ENCODE measurements at places on chromosomes 2 and 18. TPM values are rescaled to one million over a fixed set of nuclear protein-coding genes. Genes with fewer than 3 reads are reported as not detected.

DNA sequence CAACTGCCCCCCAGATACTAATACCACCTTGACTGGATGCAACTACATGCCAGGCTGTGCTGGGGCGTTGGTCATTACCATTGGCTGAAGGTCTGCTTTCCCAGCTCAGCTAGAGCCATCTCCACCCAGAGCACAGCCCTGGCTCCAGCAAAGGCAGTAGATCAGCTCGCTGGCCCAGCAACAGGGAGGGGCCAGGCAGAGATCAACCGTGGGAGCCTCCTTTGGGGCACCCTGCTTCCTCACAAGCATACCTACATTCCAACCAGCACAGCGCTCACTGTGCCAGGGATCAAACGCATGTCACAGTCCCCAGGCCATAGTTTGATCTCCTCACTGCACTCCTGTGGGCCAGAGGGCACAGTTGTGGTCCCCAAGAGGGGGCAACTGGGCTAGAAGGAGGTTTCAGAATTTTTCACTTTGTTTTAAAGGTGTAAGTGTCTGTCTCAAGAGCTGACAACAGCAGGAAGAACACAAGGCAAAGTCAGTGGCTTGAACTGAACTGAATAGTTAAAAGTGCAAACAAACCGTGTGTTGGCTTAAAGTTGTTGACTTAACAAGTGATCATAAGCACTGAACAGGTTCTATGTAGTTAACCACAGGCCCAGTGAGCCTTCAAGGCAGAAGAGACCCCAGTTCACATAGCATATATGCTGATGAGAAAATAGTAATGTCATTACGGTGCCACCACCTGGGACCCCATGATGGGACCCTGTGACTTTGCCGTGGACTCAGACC lies 70.1 kb upstream of the BZW1 start:
- H3K4me1 ChIP-seq: no peaks in the 10 kb centered on the region
- no peaks in the 10 kb centered on the region for H3K27me3 ChIP-seq
- no peak overlapping the region for H3K4me3 ChIP-seq
- peak overlapping the region; percentile 36 for H3K27ac ChIP-seq
- no peak for DNase-seq

DNA sequence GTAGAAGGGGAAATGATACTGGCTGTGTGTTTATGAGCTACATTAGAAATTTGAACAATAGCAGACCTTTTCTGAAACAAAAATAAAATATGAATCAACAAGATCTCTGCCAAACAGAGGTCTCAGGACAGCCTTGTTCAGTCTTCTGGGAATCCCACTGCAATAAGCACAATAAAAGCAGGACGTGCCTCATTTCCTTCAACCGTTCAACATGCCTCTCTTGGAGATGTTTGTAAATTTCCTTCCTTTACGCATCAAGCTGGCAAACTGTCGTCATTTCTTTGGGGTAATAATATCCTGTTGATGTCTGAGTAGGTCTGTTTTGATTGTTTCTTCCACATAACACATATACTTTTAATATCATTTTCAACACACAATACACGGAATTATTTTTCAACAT lies 77.2 kb downstream of the TCF4 start:
- H3K27me3 ChIP-seq: no peaks in the 10 kb centered on the region
- no peak for DNase-seq
- H3K4me3 ChIP-seq: peak overlapping the region; percentile 10
- peak overlapping the region; percentile 74 for H3K27ac ChIP-seq
- H3K36me3 ChIP-seq: no peaks in the 10 kb centered on the region

GRCh38 chr2:150644298-150645067 lies 157.0 kb upstream of the RND3 start:
- H3K4me1 ChIP-seq: no peaks in the 10 kb centered on the region
- peak overlapping the region; percentile 46 for H3K27ac ChIP-seq
- no peak for DNase-seq

- no peak for DNase-seq
- H3K36me3 ChIP-seq: no peaks in the 10 kb centered on the region
- no peaks in the 10 kb centered on the region for H3K4me1 ChIP-seq
- H3K27ac ChIP-seq: no peak overlapping the region
- no peaks in the 10 kb centered on the region for H3K27me3 ChIP-seq
Measured at GRCh38 chr2:233766416-233766815, 6.3 kb downstream of the UGT1A1 start.

Gene GPC1
- total RNA-seq: 77.4 TPM

DNA sequence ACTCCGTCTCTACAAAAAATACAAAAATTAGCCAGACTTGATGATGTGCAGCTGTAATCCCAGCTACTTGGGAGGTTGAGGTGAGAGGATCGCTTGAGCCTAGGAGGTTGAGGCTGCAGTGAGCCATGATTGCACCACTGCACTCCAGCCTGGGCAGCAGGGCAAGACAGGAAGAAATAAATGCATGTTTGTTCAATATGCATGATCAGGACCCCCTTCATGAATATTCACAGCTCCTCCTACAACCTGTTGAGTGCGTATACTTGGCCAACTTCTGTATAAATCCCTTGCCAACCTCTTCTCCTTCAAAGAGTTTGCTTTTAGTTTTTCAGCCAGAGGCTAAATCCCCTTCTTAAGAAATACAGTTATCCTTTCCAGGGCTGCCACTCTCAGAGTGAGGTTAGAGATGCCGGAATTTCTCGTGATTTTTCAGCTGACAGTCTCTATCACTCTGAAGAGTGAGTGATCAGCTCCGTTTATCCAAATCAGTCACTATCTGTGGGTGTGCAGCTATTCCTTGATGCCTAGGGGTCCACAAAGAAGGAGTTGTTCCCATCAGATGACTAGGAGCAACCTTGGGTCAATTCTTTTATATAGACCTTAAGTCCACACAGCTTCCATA lies 39.2 kb downstream of the FAM161A start:
- H3K4me1 ChIP-seq: no peaks in the 10 kb centered on the region
- H3K27ac ChIP-seq: no peak overlapping the region
- H3K4me3 ChIP-seq: no peak overlapping the region
- no peak for DNase-seq

Gene CYP27A1
- total RNA-seq: 23.4 TPM

Gene C18orf63
- not detected for total RNA-seq

Gene PTGR3
- 33.9 TPM for total RNA-seq

GRCh38 chr2:27707462-27708256 lies 44.0 kb downstream of the SLC4A1AP start:
- peak overlapping the region; percentile 84 for H3K27ac ChIP-seq
- no peak overlapping the region for H3K4me3 ChIP-seq
- no peaks in the 10 kb centered on the region for H3K36me3 ChIP-seq
- peak; percentile 63 for DNase-seq

All from right atrium auricular region (tissue), 2 donors.